WERI-Rb-1 (cell line): ENCODE measurements at places on chromosomes 2 and 18.

GRCh38 chr2:100038011-100038410 is 104.4 kb downstream of the AFF3 start:
- DNase-seq: peak; percentile 35

GRCh38 chr2:39413063-39413737 is 23.9 kb downstream of the MAP4K3 start:
- DNase-seq: no peak

DNA sequence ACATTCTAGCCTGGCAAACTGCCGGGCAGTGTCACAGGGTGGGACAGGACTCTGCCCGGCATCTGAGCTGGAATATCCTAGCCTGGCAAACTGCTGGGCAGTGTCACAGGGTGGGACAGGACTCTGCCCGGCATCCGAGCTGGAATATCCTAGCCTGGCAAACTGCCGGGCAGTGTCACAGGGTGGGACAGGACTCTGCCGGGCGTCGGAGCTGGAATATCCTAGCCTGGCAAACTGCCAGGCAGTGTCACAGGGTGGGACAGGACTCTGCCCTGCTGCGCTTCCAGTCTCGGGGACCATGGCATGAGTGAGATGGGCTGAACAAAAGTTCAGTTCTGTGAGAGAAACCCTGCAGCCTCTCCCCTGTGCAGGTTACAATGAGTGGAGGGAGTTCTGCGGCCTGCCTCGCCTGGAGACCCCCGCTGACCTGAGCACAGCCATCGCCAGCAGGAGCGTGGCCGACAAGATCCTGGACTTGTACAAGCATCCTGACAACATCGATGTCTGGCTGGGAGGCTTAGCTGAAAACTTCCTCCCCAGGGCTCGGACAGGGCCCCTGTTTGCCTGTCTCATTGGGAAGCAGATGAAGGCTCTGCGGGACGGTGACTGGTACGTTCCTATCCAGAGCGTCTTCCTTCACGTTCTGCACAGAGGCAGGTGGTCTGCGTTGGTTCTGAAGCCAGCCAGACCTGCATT is 80.3 kb downstream of the TPO start:
- DNase-seq: no peak

DNA sequence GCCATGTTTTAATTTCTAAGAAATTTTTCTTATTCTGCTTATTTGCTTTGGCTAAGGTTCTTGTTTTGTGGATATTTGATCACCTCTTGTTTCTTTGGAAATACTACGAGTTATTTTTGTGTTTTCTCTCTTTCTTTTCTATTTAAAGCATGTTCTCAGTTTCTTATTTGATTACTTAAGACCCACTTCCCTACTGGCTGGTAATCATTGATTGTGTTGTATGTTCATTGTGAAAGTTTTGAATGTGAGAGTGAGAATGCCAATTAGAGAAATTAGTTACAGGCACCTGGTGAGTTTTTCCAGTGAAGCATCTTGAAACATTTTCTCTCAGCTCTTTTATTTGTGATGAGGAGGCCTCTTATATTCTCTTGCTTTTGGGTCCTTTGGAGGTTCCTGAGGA is 226.7 kb upstream of the MC4R start:
- DNase-seq: no peak

DNA sequence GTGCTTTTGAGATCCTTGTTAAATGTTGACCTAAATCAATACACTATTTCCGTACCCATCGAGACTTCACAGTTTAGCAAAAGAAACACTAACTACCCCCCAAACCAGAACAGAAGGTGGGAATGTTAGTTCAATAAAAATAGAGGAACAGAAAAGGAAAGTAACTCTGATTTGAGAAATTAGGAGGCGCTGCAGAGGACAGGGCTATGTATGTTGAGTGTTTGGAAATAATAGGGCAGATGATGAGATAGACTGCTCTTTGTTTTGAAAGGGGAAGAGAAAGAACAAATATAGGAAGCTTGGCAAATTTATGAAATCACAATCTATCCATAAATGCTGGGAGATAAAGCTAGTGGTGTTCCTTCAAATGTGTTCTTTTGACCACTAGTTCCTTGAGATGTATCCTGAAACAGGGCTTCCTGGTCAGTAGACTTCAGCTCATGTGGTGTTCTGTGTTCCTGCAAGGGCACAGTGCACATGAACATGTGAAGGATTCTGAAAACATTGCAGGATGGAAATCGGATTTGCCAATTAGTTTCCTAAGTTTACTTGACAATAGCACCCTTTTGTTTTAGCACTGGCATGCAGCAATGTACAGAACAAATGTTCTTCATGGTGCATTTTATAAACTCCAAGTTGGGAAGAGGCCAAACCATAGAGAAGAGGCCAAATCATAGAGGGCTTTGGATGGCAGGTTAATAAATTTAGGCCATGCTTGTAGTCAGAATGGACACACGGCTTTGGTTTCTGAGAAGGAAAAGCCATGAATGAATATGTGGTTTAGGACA is 39.8 kb downstream of the RHBDD1 start:
- no peak for DNase-seq

DNA sequence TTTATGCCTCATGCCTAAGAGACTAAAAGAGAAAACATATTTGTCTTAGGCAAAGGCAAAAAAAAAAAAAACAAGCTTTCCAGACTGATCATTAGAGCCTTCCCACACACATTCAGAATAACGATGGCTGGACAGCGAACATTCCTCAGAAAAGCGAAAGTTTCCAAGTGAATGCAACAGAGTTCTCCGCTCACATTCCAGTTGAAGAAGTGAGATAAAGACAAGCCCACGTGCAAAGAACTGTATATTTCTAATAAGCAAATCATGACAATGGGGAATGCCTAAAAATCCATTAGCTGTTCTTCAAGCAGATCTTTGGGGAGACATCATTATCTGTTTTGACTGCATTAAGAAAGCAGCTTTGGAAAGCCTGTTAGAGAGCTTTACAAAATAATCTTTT is 347.9 kb downstream of the METTL4 start:
- no peak for DNase-seq

DNA sequence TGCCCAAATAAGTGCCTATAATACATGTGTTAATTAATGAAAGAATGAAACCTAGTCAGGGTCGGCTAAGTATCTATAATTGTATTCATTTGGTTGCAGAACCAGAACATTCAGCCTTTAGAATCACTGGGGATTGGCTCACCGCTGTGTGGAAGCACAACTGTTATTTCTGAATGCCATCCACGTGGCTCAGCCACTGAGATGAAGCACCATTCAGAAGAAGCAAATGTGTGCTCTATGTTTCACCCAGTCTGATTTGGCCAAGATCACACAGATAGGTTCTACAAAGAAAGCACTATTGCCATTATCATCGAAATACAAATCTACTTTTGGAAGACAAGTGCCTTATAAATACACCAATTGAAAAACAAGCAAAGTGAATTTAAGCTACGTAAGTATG is 30.6 kb upstream of the SPOPL start:
- no peak for DNase-seq

GRCh38 chr2:101737478-101738255 is 40.2 kb downstream of the MAP4K4 start:
- no peak for DNase-seq

DNA sequence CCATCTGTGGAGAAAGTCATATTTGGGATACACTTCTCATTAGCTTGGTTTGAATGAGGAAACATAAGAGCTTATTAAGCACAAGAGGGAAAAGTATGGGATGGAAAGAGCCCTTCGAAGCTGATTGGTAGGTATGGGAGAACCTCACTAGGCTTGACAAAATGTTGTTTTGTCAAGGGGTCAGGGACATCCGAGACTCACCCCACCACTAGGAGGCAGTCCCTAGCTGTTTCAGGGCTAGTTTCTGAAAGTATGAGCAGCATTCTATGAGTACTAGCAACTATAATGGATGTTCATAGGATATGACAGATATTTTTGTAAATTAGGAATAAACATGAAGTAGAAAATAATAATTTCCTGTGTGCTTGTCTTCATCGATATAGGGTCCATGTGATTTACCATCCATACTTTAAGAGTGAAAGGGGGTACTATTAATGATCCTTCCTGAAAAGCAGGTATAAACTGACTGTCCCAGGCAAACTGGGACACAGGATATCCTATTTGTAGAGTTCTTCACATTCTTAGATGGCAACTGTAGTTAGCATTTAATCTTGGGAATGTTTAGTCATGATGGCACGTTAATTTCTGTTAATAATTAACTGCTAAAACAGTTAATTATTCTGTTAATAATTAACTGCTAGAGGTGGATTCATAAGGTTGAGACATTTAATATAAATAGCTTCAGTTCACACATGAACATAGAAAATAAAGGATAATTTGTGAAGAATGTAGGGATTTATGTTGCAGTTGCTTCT is 28.4 kb downstream of the OTX1 start:
- peak; percentile 50 for DNase-seq

GRCh38 chr2:96088340-96089335 is 27.7 kb downstream of the ADRA2B start:
- DNase-seq: no peak

GRCh38 chr2:84084856-84085255 is 374.2 kb downstream of the SUCLG1 start:
- no peak for DNase-seq

DNA sequence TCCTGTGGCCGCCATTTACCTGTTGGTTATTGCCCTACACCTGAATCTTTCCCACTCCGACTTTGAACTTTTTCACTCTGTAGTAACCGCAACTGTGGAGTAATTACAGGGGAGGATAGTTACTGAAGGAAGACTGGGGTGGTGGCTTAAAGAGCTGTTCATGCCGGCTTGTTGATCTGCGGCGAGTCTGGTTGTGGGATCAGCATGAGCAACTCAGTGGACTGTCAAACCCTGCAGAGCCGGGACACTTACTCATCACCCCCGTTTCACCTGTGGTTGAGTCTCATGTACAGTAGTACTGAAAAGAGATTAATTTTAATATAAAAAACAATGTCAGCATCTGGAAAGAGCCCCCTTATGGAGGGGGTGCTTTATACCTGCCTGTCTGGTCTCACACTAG is 2.1 kb downstream of the ASB1 start:
- no peak for DNase-seq

DNA sequence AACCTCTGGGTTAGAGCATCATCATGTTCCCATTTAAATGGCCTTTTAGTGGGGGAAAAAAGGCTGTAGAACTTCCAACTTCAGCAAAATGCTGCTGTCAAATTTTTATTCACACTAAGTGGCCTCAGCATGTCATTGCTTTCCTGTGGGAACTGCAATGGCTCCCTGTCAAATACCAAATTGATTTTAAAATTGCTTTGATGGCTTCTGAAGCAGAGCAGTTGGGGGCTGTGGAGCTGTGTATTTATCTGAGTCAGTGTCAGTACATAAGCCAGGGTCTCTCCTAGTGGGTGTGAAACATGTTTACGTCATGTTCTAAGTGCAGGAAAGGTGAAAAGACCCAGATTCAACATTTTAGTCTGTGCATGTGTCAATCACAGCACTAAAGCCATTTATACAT is 171.3 kb downstream of the CDH19 start:
- no peak for DNase-seq

GRCh38 chr18:44733069-44733753 is 52.5 kb downstream of the SETBP1 start:
- no peak for DNase-seq

DNA sequence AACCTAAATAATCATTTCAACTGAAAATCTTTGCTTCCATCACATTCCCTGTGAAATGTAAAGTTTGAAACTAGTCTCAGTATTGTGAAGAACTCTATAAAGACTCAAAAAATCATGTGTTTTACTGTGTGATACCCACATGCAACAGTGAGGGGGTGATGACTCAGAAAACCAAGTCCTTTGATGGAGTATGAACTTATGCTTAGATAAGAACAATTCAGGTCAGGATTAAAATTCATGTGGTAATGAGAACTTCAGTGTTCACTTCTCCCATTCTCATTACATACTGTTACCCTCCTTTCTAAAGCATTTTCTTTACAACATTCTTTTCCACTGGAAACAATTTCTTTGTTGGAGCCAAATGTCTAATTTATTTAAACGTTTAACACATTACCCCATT is 360.2 kb downstream of the FSIP2 start:
- no peak for DNase-seq

GRCh38 chr2:15725782-15726112 is 134.1 kb downstream of the DDX1 start:
- no peak for DNase-seq

- no peak for DNase-seq
Measured at GRCh38 chr2:234003972-234004617, 46.4 kb upstream of the SPP2 start.

DNA sequence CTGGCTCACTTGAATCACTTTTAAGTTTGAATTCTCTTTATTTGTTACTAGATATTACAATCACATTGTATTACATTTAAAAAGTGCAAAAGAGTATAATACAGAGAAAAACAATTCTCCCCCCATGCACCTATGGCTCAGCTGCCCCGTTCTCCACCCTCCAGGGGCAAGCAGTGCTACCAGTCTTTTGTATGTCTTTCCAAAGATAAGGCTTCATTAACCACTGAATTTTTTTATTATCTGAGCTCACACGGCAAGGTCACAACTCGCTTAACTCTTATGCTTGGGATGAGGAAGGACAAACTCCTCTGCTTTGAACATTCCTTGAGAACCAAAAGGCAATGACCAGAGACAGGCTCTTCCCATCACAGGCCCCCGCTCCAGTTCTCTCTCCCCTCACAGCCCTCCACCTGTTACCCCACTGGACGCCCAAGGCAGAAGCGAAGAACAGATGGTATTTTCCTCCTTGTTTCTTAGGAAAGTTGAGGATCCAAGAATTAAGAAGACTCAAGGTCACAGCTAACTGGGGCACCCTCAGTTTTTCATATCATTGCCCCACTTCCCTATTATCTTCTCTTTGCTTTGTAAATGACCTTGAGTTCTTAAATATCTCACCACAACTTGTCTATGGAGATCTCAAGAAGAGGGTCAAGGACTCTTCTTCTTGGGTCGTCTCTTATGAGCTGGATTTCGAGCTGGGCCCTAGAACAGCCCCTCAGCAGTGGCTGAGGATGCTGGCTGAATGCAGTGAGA is 30.1 kb downstream of the SH2D6 start:
- DNase-seq: no peak

DNA sequence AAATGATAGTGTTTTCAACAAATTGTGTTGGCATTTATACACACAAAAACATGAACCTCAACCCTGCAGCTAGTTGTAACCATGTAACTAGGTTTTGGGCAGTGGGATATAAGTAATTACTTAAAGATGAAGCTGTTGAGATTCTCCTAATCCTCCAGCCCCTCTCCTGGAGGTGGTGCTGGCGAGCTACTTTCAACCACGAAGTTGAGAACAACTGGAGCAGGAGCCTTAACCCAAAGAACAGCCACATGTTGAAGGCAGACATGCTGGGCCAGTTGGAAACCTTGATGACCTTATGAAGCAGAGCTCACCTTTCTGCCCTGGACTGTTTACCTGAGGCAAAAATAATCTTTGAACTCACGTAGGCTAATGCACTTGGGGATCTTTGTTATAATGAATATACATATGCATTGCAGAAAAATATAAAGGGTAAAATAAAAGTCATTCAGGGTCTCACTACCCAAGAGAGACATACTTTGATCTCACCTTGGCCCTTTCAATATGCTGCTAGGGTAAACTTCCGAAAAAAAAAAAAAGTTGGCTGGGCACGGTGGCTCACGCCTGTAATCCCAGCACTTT is 89.6 kb upstream of the NPAS2 start:
- DNase-seq: peak; percentile 47

- DNase-seq: no peak
Measured at GRCh38 chr18:41165625-41166024, 789.4 kb upstream of the PIK3C3 start.

GRCh38 chr2:117714745-117715417 is 99.6 kb upstream of the DDX18 start:
- DNase-seq: no peak
